ENCODE measurements at places on chromosomes 11 and 22.

DNA sequence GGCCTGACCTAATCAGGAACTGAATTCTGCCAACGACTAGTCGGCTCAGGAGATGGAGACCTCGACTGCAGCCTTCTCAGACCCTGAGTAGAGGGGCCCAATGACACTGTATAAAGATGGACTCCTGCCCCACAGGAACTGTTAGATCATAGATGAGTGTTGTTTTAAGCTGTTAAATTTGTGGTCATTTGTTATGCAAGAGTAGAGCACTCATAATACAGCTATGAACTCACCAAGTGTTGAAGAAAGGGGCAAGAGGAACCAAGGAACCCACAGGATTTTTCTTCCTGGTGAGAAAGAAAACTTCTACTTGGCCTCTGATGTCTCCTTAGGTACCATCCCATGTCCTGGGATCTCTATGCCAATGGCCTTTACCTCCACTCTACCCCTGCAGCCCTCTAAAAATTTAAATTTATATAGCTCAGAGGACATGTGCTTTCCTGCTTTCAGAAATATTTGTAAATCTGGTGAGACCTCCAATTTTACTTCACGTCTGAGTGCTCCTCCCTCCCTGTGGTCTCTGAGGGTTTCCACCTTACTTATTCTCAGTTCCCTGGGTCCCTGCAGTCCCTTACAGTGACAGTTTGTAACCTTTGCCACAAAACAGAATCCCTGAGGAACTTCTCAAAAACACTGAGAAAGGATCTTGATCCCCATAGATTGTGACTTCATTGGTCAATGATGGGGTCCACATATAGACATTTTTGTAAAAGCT lies 256.3 kb upstream of the ARHGAP20 start:
- H3K4me1 ChIP-seq, result no peaks in the 10 kb centered on the region
- no peaks in the 10 kb centered on the region for H3K27me3 ChIP-seq
- no peak overlapping the region for H3K4me3 ChIP-seq
- no peaks in the 10 kb centered on the region for H3K36me3 ChIP-seq
- DNase-seq, result no peak

DNA sequence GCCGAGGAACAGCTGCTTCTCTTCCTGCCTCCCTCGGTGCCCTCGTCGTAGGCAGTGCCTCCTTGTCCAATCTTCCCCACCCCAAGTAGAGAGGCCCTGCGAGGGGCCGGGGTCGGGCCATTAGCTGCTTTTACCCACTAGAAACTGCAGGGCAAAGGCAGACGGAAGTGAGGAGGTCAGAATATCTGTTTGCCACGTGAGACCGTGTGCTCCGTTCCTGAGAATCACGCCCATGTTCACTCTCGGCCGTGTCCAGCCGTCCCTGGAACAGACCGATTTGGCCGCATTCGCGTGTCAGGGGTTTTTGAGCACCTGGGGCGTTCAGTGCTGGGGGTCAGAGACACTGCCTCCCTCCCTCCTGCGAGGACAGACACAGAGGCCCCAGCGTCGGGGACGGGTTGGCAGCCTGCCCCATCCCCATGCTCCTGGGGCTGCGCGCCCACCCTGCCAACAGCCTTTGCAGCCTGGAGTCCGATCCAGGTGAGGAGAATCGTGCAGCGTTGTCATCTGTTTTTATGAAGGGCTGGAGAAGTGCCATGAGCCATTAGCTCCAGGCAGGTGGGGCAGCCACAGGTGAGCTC lies 982.2 kb downstream of the BRD1 start:
- H3K4me1 ChIP-seq, result no peaks in the 10 kb centered on the region
- no peak overlapping the region for H3K4me3 ChIP-seq
- no peaks in the 10 kb centered on the region for H3K27me3 ChIP-seq
- no peak overlapping the region for H3K27ac ChIP-seq
- no peak for DNase-seq
- H3K36me3 ChIP-seq, result no peaks in the 10 kb centered on the region

GRCh38 chr11:61059260-61059752 lies 43.0 kb upstream of the CD5 start:
- H3K27me3 ChIP-seq, result no peaks in the 10 kb centered on the region
- DNase-seq, result no peak
- no peaks in the 10 kb centered on the region for H3K36me3 ChIP-seq
- peaks cover 22% of the 10 kb centered on the region for H3K4me1 ChIP-seq
- H3K4me3 ChIP-seq, result no peak overlapping the region

DNA sequence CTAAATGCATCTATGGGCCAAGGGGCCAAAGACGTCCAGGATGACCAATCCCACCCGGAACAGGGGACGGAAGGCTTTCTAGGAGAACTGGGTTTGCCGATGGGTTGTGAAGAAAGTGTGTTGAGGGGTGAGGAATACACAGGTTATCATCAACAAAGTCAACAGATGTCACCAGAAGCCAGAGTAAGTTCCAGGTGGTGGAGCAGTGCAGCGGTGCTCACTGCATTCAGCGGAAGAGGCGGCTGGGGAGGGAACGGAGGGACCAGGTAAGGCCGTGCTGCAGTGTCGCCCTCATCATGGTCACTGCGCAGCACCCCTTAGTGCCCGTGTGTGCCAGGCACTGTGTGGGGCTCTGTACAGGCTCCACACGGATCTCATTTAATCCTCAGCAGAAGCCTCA lies 176.0 kb downstream of the EFCAB6 start:
- no peaks in the 10 kb centered on the region for H3K4me1 ChIP-seq
- H3K4me3 ChIP-seq, result no peak overlapping the region
- H3K36me3 ChIP-seq, result no peaks in the 10 kb centered on the region

DNA sequence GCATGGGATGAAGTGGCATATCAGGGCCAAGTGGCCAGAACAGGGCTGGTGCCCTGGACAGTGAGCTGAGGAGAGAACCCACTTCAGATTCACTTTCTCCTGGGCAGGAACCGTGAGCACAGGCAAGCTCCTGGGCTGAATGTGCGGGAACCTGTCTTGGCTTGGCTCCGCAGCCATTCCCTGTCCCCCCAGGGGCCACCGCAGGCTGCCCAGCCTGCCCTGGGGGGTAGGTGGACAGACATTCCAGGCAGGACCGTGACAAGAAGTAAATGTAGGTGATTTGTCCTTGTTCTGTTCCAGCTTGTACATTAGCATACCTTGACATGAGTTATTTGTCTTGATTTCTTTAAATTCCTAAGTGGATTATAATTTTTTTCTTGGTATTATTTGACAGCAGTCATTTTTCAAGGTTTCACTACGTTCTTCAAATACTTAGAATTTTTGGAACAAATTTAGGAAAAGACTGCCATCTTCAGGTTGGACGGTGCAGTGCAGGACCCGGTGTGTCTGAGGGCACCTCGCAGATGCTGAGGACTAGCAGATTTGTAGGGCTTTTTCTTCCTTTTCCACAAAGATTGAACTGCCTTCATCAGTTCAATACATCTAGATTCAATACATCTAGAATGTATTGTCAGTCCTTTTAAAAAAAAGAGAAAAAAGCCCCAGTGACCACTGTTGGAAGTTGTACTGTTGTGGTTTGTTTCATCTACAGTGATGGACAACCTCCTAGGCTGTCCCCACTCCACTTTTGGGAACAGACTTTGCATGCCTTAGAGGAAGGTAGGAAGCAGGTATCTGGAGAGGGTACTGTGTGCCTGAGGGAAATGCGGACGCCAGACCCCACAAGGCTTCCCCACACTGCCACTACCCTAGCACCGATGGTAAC lies 115.1 kb upstream of the RASSF10 start:
- H3K27me3 ChIP-seq, result no peaks in the 10 kb centered on the region
- H3K27ac ChIP-seq, result no peak overlapping the region
- no peaks in the 10 kb centered on the region for H3K4me1 ChIP-seq
- no peaks in the 10 kb centered on the region for H3K36me3 ChIP-seq

DNA sequence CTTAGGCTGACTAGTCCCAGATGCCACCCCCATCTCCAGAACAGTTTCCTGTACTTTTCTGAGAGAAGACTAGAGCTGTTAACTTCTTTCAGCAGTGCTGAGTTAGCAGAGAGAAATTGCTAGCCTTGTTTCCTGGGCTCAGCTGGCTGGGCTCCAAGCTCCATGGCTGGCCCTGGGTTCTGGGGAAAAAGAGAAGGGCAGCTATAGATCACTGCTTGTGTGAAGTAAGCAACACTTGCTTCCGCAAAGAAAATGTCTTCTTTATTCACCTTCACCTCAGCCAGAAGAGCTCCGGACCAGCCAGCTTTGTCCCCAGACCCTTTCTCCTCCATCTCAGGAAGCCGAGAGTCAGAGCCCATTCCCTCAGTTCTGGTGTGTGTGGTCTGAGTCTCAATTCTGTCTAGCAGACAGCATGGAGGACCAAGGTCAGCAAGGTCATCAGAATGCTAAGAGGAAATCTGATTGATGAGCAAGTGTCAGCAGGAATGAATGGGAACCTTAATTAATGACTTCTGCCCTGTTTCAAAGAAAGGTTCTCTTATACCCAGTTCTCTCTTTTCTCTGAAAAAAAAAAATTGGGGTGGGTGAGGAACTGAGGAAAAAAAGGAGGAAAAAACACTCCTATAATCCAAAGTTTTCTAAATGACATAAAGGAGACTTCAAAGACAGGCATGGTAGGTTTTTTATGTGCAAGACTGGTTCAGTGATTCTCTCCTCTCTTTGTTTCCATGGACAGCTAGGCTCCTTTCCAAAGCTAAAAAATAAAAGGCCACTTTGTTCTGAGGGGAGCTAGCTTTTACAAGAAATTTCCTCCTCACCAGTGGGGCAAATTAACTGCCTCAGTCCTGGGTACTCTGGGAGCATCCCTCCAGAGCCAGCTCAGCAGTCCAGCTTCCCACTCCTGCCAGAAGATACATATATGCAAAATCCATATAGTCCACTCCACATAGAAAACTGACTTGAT lies 63.6 kb upstream of the FAM181B start:
- H3K4me1 ChIP-seq, result no peaks in the 10 kb centered on the region
- H3K27ac ChIP-seq, result no peak overlapping the region
- no peaks in the 10 kb centered on the region for H3K36me3 ChIP-seq
- no peak for DNase-seq

DNA sequence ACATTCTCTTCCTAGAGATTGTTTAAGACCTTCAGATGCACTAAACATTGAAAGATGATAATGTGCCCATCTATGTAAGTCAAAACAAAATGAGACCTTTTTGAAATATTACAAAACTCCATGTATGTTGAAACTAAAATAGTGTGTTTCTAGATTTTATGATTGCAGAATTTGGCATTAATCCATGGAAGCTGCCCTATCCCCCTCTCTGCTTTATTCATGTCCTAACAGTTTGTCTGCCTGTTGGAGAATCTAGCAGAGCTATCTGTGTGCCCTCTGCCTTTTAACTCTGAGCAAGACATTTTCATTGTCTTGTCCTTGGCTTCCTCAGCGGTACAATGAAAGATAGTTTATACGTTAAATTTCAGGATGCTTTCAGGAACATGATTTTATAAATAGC lies 105.5 kb downstream of the FAT3 start:
- no peaks in the 10 kb centered on the region for H3K36me3 ChIP-seq
- no peaks in the 10 kb centered on the region for H3K4me1 ChIP-seq
- no peak overlapping the region for H3K4me3 ChIP-seq

DNA sequence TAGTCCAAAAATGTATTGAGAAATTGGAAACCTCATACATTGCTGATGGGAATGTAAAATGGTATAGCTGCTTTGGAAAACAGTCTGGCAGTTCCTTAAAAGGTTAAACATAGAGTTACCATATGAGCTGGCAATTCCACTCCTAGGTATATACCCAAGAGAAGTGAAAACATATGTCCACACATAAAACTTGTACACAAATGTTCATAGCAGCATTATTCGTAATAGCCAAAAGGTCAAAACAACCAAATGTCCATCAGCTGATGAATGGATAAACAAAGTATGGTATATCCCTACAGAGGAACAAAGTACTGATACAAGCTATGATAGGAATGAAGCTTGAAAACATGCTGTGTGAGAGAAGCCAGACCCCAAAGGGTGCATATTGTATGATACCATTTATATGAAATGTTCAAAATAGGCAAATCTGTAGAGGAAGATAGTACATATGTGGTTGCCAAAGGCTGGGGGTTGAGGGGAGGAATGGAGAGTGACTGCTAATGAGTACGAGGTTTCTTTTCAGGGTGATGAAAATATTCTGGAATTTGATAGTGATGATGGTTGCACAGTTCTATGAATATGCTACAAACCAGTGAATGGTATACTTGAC lies 85.8 kb downstream of the ZBTB16 start:
- H3K27ac ChIP-seq, result no peak overlapping the region
- no peak for DNase-seq
- peaks cover 2% of the 10 kb centered on the region for H3K27me3 ChIP-seq
- no peaks in the 10 kb centered on the region for H3K36me3 ChIP-seq
- no peaks in the 10 kb centered on the region for H3K4me1 ChIP-seq
- H3K4me3 ChIP-seq, result no peak overlapping the region

DNA sequence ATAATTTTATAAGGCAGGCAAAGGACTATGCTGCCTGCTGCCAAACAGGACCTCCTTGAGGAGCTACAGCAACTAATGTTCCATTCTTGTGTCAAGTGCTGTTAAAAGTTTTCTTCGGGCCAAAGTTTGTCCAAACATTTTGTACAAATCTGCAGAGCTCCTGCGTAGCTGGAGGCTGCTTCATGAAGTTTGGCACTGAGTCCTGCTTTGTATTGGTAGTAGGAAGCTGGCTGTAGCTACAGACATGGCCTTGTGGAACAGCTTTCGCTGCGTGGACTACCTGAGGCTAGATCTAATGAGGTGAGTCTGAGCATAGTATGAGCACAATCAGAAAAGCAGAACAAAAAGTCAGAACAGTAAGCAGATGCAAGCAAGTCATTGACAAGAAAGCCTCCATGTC lies 528.1 kb downstream of the DLG2 start:
- no peak overlapping the region for H3K4me3 ChIP-seq
- DNase-seq, result no peak
- no peak overlapping the region for H3K27ac ChIP-seq
- H3K36me3 ChIP-seq, result no peaks in the 10 kb centered on the region
- H3K4me1 ChIP-seq, result no peaks in the 10 kb centered on the region

GRCh38 chr22:44293876-44294275 lies 18.9 kb downstream of the SHISAL1 start:
- no peaks in the 10 kb centered on the region for H3K36me3 ChIP-seq
- H3K4me1 ChIP-seq, result no peaks in the 10 kb centered on the region
- no peaks in the 10 kb centered on the region for H3K27me3 ChIP-seq
- no peak overlapping the region for H3K27ac ChIP-seq
- no peak for DNase-seq

DNA sequence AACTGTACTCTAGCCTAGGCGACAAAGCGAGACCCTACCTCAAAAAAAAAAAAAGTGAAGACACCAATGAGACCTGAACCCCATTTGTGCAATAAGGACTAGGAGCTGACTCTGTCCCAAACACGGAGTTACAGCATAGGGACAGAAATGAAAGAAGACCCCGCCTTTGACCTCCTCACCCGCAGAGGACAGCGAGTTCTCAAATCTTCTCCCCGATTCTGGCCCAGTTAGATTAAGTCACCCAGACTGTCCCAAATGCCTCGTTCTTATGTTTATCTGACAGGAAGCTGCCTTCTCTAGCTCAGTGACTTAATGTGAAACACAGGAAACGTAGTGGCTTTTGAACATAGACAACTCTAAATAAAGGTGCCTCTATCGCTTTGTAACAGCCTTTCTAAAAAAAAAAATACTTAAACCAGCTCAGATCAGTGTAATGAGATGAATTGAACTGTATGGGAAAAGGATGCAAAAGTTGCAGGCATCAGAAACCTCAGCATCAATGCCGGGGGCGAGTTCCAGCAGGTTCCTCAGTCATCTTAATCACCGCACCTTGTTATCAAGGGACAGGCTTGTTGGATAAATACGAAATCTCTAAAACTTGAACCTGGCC lies 10.6 kb downstream of the MYH9 start:
- peak overlapping the region; percentile 71 for H3K27ac ChIP-seq
- peaks cover 83% of the 10 kb centered on the region for H3K4me1 ChIP-seq
- no peaks in the 10 kb centered on the region for H3K27me3 ChIP-seq
- no peak for DNase-seq
- peak overlapping the region; percentile 49 for H3K4me3 ChIP-seq
